Breast epithelium (tissue), 4 donors: ENCODE measurements at places on chromosomes 3 and 15. TPM values are rescaled to one million over a fixed set of nuclear protein-coding genes. Genes with fewer than 3 reads are reported as not detected.

GRCh38 chr15:59312205-59312604 lies 60.5 kb downstream of the MYO1E start:
- no peak for DNase-seq
- no peak overlapping the region for H3K27ac ChIP-seq

GRCh38 chr3:4421121-4421520 lies 45.9 kb downstream of the SUMF1 start:
- no peak overlapping the region for H3K27ac ChIP-seq
- no peaks in the 10 kb centered on the region for H3K4me1 ChIP-seq
- H3K4me3 ChIP-seq = no peak overlapping the region
- H3K27me3 ChIP-seq = no peaks in the 10 kb centered on the region
- DNase-seq = no peak

DNA sequence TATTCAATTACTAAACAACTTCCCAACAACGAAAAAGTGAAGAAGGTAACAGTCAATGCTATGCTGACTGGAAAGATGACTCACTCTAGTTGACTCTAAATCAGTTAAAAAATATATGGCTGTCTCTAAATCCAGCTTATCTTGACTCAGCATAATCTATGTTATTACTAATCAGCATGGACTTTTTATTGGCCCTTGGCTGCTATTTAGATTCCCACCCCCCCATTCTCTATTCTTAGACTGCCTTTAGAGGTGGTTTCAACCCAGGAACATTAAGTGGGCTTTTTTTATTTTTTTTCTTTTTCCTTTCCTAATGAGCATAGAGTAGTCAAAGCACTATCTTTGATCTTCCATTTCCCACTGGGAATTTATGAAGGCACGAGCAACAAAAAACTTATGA lies 1.9 kb downstream of the PCOLCE2 start:
- no peak overlapping the region for H3K27ac ChIP-seq
- DNase-seq = no peak
- no peak overlapping the region for H3K4me3 ChIP-seq
- no peaks in the 10 kb centered on the region for H3K27me3 ChIP-seq
- H3K4me1 ChIP-seq = peaks cover 7% of the 10 kb centered on the region

- no peaks in the 10 kb centered on the region for H3K36me3 ChIP-seq
- H3K27ac ChIP-seq = peak overlapping the region; percentile 21
- no peaks in the 10 kb centered on the region for H3K27me3 ChIP-seq
- no peaks in the 10 kb centered on the region for H3K4me1 ChIP-seq
Observed at GRCh38 chr3:188322135-188322887, 168.4 kb downstream of the LPP start.

DNA sequence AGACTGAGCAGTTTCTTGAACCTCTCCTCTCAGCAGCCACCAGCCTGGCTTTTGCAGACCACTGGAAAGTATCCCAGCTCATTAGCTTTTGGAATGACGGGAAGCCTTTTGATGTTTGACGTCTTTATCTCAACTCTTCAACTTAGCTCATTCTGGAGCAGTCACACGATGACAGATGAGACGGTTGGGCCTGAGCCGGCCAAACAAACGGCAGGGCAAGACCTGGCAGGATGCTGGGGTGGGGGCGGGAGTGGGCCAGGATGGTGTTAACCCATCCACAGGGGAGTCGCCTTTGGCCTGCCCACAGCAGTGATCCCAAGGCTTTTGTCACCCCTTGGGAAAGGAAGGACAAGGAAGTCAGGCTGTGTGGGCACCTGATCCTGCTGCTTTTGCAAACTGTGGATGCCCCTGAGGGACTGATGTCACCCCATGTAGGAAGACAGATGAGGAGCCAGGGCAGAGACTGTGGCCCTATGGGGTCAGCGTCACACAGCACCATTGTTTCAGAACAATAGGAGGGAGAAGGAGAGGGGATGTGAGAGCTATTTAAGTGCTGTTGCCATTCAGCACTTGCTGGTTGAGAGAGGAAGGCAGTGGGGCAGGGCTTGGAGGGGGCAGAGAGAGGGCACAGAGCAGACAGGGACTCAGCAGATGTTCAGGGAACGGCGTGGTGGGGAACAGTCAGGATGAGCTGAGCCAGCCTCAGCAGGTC lies 121.9 kb upstream of the CTDSPL start:
- H3K4me3 ChIP-seq = no peak overlapping the region
- no peak overlapping the region for H3K27ac ChIP-seq
- no peak for DNase-seq
- H3K27me3 ChIP-seq = no peaks in the 10 kb centered on the region

GRCh38 chr3:124362455-124362854 lies 367.8 kb upstream of the UMPS start:
- DNase-seq = no peak
- H3K36me3 ChIP-seq = no peaks in the 10 kb centered on the region
- no peak overlapping the region for H3K27ac ChIP-seq

DNA sequence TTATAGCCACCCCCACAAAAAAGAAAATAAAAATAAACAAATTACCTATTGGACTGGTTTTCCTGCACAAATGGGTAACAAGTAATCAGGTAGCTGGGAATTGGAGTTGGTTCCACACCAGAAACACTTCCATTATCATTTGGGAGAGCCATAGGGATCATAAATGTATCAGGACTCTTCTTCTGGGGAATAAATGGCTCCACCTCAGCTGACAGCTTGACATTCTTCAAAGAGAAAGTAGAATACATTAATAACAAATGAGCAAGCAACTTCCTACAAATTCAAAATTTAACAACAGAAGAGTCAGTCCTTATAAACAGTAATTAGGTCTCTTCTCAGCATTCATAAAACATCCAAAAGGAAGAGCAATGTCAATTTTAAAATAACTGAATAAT lies 8.7 kb downstream of the SECISBP2L start:
- DNase-seq = no peak
- H3K36me3 ChIP-seq = no peaks in the 10 kb centered on the region
- no peak overlapping the region for H3K27ac ChIP-seq

GRCh38 chr3:77605308-77605707 lies 565.4 kb downstream of the ROBO2 start:
- no peaks in the 10 kb centered on the region for H3K27me3 ChIP-seq
- H3K4me1 ChIP-seq = no peaks in the 10 kb centered on the region

GRCh38 chr3:112512320-112512719 lies 13.0 kb upstream of the BTLA start:
- H3K27ac ChIP-seq = no peak overlapping the region
- no peaks in the 10 kb centered on the region for H3K4me1 ChIP-seq
- no peaks in the 10 kb centered on the region for H3K27me3 ChIP-seq
- H3K4me3 ChIP-seq = no peak overlapping the region
- DNase-seq = no peak
- H3K36me3 ChIP-seq = no peaks in the 10 kb centered on the region

- H3K36me3 ChIP-seq = no peaks in the 10 kb centered on the region
- H3K4me3 ChIP-seq = no peak overlapping the region
- DNase-seq = no peak
- H3K27me3 ChIP-seq = no peaks in the 10 kb centered on the region
- H3K4me1 ChIP-seq = no peaks in the 10 kb centered on the region
- no peak overlapping the region for H3K27ac ChIP-seq
Observed at GRCh38 chr3:59001675-59002074, 48.1 kb downstream of the CFAP20DC start.

DNA sequence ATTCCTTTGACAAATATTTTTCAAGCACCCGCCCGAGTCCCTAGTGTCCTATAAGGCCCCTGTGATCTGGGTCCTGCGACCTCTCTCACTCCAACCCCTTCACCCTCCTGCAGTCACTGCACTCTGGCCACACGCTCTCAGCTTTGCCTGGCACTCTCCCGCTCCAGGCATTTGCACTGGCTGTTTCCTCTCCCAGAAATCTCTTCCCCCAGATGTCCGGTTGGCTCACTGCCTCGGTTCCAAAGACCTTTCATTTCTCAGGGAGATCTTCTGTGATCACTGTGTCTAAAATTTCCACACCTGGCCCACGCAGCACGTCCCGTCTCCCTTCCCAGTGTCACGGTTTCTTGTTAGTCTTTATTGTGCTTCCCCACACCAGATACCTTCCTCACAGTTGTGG lies 97.4 kb downstream of the WNT7A start:
- peak overlapping the region; percentile 4 for H3K4me3 ChIP-seq
- no peaks in the 10 kb centered on the region for H3K27me3 ChIP-seq
- no peaks in the 10 kb centered on the region for H3K36me3 ChIP-seq
- no peak overlapping the region for H3K27ac ChIP-seq
- H3K4me1 ChIP-seq = no peaks in the 10 kb centered on the region

The EPHA6 gene
- total RNA-seq = 1.2 TPM

The SERINC4 gene
- total RNA-seq = 0.16 TPM

The ACP3 gene
- 6.7 TPM for total RNA-seq

The MYZAP gene
- total RNA-seq = 23.0 TPM

The TJP1 gene
- total RNA-seq = 97.2 TPM
